ENCODE measurements at places on chromosomes 2 and 18.

GRCh38 chr2:138819964-138820363 is 39.8 kb upstream of the NXPH2 start:
- no peak for DNase-seq

DNA sequence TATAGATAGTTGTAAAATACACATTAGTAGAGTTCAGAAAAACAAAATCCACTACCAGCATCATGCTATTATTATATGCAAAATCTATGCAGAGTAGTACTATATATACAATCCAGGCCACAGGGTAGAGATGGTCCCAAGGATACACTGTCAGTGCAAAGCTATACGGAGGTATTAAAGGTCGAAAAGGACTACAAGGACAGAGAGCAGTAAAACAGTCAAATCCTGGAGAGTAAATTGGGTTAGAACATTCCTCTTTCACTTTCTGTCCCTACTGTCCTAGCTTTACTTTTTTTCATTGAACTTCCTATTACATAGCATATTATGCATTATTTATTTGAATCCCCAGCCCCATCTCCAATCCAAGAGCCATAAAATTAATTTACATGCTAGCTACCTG is 39.7 kb upstream of the SDC1 start:
- no peak for DNase-seq

DNA sequence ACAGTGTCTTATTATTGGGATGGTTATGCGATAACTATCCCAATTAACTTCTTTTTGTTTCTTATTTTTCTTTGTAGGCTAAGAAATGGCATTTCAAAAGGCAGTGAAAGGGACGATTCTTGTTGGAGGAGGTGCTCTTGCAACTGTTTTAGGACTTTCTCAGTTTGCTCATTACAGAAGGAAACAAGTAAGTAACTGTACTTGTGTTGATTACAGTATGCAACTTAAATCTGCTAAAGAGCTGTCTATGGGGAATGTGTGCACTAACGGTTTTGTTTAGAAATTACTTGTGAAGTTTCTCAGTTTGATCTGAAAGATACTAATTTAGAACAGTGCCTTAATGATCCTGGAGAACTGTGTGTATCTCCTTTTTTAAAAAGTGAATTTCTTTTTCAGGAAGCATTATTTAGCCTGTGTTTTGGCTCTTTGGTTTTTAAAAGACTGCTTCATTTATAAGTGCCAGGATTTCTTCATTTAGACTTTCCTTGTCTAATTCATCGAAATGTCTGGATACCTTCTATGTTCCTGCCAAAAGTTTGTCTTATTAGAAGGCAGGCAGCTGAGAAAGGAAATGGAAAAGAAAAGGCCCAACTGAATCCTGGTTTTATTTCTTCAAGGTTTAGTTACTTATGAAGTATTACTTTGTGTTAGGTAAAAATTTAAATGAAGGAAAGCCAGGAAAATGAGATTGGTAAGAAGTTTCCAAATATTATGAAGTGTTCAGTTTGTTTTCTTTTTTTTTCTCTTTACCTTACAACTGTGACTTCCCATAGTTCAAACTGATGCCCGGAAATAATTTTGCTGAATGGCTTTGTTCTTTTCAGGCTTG is 40.1 kb downstream of the GPD2 start:
- no peak for DNase-seq

GRCh38 chr2:18245375-18245774 is 315.1 kb downstream of the RDH14 start:
- no peak for DNase-seq

GRCh38 chr18:28781616-28782362 is 604.9 kb upstream of the CDH2 start:
- DNase-seq, result no peak

GRCh38 chr2:98822301-98823164 is 91.6 kb upstream of the MGAT4A start:
- DNase-seq, result peak; percentile 35

- peak; percentile 6 for DNase-seq
Measured at GRCh38 chr18:10057894-10058791, 144.3 kb downstream of the VAPA start.

- DNase-seq, result no peak
Measured at GRCh38 chr2:39989888-39990287, 210.8 kb upstream of the THUMPD2 start.

- no peak for DNase-seq
Measured at GRCh38 chr2:45330108-45330507, 281.0 kb downstream of the SRBD1 start.

DNA sequence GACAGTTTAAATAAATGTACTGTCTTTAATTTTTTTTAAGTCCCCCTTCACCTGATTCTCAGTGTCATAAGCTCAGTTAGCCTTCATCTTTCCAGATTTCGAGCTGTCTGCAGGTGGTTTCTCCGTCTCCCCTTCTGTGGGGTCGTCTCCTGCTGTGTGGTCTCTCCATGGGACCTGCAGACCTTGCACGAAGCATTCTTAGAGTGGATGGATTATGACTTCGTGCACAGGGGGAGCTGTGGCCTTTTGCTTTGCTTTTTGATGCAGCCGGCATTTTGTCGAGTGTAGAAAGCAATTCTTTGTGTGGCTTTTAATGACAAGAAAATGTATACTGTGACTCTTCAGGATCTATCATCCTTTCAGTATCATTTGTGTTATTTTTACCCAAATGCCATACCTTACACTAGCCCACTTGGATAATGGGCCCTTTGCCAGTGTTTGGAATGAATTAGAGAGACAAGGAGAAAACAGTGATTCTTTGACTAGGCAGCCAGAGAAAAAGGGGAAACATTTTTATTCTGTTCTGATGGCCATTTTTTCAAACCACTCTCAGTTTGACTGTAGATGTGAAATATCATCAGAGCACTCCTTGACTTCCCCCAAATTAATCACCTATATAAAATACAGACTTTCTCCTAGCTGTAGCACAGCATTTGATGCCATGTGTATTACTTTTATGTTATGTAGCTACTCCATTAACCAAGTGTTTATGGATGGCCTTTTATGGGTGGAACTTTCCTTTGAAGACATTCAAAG is 54.3 kb downstream of the ITGA6 start:
- DNase-seq, result no peak

GRCh38 chr2:238995634-238996033 is 147.7 kb downstream of the TWIST2 start:
- no peak for DNase-seq

DNA sequence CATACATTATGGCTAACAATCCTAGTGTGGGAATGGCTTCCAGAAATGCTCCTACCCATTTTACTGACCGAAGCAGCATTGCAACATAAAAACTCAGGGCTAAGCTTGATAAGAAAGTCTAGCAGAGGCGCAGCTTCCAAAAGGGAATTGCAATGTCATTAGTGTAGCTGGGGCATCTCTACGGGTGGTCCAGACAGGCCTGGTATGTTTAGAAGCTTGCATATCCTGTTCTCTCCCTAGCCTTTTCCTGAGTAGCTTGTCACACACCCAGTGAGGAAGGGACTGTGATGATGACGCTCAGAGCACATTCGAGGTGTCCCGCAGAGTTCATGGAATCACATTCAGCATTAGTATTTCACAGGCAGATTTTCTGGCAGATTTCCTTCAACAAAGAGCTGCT is 38.0 kb upstream of the COL5A2 start:
- no peak for DNase-seq

- no peak for DNase-seq
Measured at GRCh38 chr2:1460851-1461418, 47.7 kb downstream of the TPO start.

DNA sequence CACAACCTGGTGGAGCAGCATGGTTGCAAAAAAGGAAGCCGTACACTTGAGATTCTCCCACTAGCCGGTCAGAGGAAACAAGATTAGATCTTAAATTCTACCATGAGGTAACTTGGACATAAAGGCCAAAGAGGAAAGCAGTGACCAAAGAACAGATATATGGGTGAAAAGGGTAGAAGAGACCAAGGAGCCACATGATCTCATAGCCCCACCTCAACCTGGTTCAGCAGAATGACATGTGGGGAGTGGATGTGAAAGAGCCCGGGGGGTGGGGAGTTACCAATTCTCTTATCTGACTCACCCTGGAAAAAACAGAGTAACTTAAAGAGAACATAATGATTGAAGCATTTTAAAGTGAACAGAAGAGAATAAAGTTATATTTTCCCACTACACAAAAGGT is 683.0 kb downstream of the DSC3 start:
- DNase-seq, result no peak

- DNase-seq, result no peak
Measured at GRCh38 chr2:143345887-143346787, 216.9 kb downstream of the ARHGAP15 start.

- DNase-seq, result no peak
Measured at GRCh38 chr2:33335516-33335915, 140.9 kb upstream of the RASGRP3 start.

GRCh38 chr2:213959589-213959988 is 451.3 kb upstream of the VWC2L start:
- no peak for DNase-seq

- no peak for DNase-seq
Measured at GRCh38 chr2:121125350-121125749, 159.7 kb downstream of the TFCP2L1 start.

- no peak for DNase-seq
Measured at GRCh38 chr2:167100506-167100905, 212.2 kb downstream of the XIRP2 start.

DNA sequence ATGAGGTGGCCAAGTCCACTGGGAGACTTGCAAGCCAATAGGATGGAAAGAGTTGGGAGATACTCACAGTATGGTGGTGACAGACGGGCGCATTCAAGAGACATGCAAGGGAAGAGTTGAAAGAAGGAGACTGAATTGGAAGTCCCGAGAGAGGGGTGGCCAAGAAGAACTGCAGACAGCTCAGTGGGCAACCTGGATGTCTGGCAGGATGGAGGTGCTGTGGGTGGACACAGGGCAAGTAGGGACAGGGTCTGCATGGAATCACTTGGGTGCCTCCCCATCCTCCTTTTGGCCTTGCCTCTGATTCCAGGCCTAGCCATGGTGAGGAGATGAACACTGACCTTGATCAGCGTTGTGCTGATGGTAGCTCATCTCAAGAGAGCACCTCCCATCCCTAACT is 235.7 kb upstream of the COPS8 start:
- DNase-seq, result no peak
